ENCODE measurements at places on chromosomes 1 and 21.

DNA sequence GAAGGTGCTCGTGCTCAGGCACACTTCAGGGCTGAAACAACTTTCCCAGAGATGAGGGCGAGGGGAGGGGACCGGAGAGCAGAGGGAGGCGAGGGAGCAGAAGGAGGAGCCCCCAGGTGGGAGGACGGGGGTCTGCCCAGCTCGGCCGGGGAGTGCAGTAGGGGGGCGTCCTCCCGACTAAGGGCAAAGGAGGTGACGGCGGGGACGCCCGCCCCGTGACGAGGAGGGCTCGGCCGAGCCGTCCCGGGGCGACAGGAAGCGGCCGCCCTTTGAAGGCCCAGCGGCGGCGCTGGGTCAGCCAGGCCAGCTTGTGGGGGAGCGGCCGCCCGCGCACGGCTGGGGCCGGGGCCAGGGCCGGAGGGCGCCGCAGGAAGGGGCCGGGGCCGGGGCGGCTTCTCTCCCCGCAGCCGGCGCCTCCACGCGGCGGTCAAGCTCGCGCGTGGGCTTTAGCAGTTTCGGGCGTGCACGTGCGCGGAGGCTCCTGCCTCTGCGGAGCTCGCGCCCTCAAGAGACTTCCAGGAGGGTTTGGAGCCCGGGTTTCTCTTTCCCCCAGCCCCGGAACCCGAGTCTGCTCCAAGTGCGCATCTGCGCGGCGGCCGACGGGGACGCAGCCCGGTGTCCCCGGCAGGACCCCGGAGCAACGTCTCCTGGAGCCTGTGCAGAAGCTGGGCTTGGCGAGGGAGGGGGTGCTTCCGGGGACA, 100.8 kb upstream of the SLC45A1 start:
- no peak for DNase-seq

GRCh38 chr1:33433509-33434362, 2.8 kb upstream of the PHC2 start:
- DNase-seq, result no peak

- DNase-seq, result no peak
These were observed 213.1 kb downstream of the RERE start for GRCh38 chr1:8604041-8604945.

GRCh38 chr21:25582888-25583287, 24.4 kb downstream of the MRPL39 start:
- DNase-seq, result no peak

DNA sequence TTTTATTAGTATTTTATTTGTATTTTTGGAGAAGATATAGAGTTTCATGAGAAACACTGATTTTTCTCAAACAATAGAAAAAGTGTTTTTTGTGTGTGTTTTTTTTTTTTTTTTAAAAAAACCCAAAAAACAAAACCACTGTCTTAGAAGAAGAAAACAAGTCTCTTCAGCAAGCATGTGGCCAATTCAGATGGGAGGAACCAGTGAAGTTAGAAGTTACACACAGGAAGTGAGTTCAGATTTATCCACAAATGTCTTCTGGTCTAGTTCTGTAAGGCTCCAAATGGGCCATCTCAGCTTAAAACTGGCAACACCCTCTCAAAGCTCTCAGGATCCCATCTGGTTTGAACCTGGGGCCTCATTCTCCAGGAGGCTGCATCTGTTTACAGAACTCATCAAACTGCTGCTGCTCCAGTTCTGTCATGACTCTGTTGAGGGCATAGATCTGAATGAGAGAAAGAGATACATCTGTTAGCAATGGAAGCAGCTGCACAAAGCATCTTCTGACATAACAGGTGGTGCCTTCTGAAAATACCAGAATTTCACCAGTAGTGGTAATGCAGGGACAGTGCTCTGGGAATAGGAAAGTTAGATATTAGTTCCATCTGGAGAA, 9.8 kb upstream of the ERMAP start:
- no peak for DNase-seq

- no peak for DNase-seq
These were observed 508.9 kb upstream of the PKN2 start for GRCh38 chr1:88175120-88175630.

DNA sequence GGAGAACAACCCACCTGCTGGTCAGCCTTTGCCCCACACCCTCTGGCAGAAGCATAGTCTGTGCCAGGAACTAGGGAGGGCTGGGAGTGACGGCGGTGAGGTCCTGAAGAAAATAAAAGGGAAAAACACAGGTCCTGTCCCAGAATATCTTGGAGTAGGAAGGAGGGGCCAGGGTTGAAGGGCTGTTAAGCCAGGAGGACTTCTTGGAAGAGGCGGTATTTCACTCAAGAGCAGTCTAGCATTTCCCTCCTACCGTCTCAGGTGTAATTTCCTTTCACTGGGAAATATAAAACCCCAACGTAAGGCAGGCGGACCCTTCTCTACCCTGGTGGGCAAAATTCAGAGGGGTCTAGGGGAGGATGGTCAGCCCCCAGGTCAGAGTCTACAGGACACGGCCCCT, 72.7 kb upstream of the TTC34 start:
- DNase-seq, result no peak

- DNase-seq, result no peak
These were observed at the start of gene TP73 for GRCh38 chr1:3651930-3652547. Gene TP73 (plus strand): TSS chr1:3652516. CDS start chr1:3682366, 29,850 bp downstream.

DNA sequence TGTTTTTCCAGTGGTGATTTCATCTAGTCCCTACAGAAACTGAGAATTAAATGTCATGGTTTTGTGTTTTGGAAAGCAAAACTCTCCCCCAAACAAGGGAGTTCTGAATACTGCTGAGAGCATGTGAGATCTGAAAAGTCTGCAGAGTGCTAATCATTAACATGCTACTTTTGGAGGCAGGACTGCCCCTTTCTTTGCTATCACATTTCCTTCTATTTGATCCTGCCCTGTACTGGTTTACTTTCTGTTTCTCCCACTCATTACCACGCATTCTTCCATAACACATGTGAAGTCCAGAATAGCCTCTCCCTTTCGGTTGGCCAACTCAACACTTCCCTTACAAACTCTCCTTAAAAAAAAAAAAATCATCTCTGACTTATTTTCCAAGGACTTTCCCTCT, 63.6 kb downstream of the GADD45A start:
- DNase-seq, result no peak

DNA sequence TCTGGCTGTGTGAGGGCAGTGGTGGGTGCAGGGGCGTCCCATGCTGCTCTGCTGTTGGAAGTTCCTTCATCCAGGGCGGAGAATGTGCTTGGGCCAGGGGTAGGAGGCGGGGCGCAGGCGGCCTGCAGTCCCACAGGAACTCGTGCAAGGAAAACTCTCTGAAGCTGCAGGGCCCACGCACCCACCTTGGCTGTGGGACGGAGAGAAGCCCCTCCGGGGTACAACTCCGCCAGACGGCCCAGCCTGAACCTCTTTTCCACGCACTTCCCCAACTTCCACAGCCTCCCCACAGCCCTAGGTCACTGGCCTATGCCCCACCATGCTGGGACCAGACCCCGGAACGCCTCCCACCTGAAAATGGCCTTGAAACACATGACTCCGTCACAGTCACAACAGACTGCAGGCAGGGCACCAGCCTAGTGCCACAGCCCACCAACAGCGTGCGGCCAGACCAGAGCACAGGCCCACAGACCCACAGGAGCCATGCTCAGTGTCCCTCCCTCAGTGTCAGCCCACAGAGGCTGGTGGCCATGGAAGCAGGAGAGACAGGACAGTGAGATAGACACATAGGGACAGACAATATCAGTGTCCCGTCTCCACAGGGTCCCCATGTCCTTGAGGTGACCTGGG, 47.8 kb downstream of the WNT9A start:
- no peak for DNase-seq

DNA sequence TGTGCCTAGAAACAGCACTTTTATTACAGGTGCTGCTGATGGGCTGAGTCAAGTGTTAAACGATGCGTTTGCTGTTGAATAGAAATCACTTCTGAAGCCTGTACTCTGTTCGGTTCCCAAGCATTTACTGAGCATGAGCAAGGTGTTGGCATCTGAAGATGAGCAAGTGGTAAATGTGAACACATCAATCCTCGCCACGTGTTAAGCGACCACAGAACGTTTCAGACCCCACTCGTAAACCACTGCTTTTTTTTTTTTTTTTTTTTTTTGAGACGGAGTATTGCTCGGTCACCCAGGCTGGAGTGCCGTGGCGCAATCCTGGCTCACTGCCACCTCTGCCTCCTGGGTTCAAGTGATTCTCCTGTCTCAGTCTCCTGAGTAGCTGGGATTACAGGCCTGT, 241.2 kb downstream of the SETD4 start:
- no peak for DNase-seq

DNA sequence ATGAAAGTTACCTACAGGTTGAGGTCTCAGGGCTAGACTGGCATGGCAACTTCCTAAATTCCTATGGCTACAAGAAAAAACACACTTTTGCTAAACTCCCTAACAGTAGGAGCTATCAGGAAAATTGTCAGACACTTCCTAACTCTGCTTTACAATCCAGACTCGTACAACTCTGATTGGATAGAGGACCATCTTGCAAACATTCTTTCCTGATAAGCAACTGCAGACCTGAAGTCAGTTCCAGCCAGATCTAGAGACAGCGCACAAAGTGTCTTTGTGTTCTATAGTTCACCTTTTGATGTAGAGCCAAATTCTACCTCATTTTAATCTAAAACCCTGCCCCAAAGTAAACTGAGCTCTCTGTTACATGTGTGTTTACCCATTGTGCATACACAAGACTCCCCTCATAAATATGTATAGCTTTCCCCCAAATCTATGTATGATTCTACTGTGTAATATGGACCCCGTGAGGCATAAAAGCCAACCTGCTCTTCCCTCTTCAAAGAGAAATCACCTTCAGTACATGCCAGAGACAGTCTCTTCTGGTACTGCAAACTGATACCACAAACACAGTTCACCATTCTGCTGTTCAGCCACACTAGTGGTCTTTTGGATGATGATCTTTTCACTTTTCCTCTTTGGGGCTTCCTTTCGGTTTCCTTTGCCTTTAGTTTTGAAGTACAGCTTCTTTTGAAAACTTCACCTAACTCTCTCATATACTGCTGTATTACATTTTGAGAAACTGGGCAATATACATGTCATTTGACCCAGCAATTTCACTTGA, 21.7 kb downstream of the ZP4 start:
- DNase-seq, result no peak

GRCh38 chr21:43811262-43812105, 22.1 kb downstream of the RRP1 start:
- DNase-seq, result no peak

DNA sequence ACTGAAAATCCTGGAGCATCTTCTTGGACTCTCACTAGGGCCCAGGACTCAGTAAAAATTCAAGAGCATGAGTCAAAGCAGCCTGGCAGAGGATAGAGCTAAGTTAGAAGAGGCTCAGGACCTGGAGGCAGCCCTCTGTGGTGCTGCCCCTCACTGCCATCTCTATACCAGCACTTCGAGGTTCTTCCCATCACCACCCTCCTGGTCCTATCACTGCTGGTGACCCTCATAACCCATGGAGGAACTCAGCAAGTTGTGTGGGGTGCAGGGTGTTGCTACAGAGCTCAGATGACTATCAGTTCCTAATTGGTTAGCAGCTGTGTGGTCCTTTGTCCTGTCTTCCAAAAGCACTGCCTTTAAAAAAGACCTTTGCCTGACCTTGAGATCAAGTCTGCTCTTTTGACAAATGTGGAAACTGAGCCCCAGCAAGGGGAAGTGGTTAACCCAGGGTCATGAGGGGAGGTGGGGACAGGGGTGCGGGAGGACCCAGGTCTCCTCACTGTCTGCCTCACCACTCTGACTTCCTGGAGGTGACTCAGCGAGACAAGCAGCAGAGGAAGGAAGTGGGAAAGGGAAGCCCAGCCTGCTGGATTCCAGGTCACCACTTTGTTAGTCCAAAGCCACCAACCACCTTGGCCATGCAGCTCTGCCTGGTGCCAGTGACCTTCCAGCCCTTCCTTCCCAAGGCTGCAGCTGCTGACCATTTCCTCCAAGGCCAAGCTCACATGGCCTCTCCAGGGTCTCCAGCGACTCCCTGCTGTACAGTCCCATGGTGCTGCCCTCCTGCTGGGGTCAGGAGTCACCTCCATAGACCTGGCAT, 199.4 kb upstream of the EDN2 start:
- no peak for DNase-seq

DNA sequence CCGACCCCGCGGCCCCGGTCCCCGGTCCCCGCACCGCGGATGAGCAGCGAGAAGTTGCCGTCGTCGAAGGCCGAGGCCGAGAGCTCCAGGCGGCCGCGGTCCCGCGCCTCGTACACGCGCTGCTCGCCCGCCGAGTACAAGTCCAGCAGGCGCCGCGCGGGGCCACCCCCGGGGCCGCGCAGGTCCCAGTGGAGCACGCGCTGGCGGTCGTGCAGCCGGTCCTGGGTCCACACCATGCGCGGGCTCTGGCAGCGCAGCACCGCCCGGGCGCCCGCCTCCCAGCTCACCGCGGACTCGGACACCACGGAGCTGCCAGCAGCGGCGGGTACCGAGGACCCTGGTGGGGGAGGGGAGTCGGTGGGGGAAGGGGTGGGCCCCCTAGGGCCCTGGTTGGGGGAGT, 2.9 kb downstream of the MXRA8 start:
- DNase-seq, result no peak

GRCh38 chr1:241286486-241286885, 70.5 kb downstream of the RGS7 start:
- DNase-seq, result no peak

- DNase-seq, result no peak
These were observed 53.2 kb downstream of the GRIK3 start for GRCh38 chr1:36981126-36981525.

- no peak for DNase-seq
These were observed 10.6 kb downstream of the COL16A1 start for GRCh38 chr1:31693231-31693630.

DNA sequence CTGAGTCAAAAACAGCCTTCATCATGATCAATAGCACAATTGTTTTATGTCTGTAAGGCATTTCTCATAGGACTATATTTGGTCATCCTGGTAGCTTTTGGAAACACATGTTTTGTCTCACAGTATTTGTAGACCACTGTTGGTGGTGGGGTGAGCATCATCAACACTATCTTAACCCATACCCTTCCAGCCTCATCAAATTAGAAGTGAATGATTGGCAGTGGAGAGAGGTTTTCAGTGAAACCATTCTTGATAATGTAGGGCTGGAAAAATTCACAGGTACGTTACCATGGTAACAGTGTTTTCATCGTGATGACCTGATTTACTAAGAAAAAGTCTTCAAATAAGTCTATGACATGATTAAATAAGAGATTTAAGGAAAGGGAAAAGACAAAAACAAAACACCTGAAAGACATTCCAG, 45.3 kb upstream of the C1orf105 start:
- no peak for DNase-seq

DNA sequence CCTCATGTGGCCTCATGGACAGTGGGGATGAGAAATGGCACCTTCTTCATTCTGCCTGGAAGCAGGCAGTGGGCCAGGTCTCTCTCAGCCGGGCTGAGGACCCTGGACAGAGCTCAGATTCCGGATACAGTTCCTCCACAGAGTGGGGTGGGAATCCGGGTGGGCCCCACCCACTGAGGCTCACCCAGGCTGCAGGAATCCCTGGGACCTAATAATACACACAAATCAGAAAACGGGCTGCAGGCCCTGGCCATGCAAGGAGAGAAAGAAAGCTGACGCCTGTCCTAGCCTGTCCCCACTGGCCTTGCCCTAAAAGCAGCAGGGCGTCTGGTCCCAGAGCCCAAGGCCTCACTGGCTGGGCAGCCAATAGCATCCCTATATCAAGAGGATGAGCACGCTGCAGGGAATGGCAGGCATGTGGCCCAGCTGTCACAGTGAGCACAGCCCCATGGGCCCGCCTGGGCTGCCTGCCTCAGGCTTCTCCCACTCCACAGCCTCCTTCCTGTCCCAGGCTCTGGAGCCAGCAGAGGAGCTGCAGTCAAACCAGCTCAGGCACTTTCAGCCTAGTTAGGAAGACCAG, 25.3 kb downstream of the ACTA1 start:
- DNase-seq, result no peak
